Stimulated activated CD4-positive, alpha-beta T cell treated with anti-CD3 and anti-CD28 coated beads, TNF-alpha, amount 100 ng/mL, for 4 hours (primary cell): ENCODE measurements at places on chromosomes 7 and 10.

DNA sequence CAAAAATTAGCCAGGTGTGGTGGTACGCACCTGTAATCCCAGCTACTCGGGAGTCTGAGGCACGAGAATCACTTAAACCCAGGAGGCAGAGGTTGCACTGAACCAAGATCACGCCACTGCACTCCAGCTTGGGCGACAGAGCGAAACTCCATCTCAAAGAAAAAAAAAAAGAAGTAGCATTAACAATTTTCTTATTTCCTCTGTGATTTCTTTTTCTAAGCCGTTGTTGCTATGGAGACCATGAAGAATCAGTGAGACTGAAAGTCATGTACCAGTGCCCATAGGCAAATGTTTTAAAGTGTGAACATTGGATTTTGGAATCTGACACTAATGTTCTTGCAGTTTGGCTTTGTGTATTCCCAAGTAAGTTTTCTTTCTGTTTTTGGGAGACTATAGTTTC lies 18.4 kb upstream of the MAP3K8 start:
- no peak for DNase-seq

GRCh38 chr10:58502956-58503355 lies 9.7 kb upstream of the BICC1 start:
- no peak for DNase-seq

DNA sequence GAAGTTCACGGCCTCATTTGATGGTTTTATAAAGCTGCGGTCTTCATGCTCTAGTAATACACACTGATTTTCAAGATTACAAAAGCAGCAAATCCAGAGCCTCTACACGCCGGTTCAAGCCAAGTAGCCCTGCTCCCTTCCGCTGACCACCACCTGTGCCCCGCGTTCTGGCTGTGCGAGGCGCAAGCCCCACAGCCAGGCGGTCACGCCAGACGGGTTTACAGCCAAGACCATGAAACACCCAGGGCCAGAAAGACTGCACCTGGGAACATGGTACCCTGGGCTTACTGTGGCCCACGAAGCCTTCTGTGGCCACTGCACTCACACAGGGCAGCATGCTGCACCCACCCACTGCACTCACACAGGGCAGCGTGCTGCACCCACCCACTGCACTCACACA lies 33.6 kb downstream of the GPER1 start:
- DNase-seq: no peak

- no peak for DNase-seq
These were observed 3.3 kb downstream of the EPHA1 start for GRCh38 chr7:143405173-143406001.
